ENCODE measurements at places on chromosomes 12 and 14. TPM values are rescaled to one million over a fixed set of nuclear protein-coding genes. Genes with fewer than 3 reads are reported as not detected.

DNA sequence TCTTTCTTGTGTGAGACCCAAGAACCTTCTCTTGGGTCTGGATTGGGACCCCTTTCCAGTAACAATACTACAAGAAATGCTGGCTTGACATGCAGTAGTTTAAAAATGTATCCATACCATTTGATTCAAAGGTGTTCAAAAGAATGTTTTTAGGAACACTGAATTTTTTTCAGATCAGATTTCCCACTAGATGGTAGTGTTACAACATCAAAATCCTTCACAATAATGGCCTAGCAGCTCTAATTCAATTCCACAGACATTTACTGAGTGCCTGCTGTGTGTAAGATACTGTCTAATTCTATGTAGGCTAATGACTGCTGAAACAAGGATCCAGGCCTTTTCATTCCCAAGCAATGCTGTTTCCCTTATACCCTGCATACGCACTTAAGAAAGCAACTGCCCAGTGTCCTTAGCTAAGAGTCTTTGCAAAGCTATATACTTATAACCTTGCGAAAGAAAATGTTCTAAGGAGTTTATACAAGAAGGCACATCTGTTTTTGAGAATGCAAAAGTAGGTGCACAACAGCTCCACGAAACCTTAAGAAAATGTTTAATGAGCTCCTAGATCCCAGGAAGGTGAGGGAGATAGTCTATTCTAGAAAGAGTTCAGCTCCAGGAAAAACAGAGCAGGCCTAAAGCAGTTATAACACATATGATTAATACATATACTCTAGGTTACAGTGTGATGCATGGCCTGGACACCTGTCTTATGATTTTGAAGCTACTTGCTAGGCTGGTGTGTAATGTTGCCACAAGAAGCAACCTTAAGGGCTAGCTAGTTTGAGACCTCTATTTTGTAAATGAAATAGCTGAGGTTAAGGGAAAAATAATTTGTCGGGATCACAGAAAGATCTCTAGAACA, 50.9 kb upstream of the PKP2 start:
- no peak for DNase-seq

DNA sequence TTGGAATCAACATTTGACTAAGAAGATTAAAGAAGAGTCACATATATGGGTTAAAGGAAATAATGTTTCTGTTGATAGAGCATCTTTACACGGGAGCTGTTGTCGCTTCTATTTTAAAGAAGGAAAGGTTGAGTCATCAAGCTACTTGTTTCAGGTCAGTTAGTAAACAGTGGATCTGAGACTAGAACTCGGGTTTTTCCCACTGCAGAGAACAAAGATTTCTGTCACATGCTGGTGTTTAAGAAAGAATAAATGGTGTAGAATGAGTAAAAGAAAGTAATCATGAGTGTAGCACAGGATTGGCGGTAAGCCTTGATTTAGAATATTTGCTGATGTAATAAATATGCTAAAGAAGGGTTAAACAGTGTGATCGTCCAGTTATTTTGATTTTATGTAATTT, 455.5 kb downstream of the AEBP2 start:
- no peak for DNase-seq

DNA sequence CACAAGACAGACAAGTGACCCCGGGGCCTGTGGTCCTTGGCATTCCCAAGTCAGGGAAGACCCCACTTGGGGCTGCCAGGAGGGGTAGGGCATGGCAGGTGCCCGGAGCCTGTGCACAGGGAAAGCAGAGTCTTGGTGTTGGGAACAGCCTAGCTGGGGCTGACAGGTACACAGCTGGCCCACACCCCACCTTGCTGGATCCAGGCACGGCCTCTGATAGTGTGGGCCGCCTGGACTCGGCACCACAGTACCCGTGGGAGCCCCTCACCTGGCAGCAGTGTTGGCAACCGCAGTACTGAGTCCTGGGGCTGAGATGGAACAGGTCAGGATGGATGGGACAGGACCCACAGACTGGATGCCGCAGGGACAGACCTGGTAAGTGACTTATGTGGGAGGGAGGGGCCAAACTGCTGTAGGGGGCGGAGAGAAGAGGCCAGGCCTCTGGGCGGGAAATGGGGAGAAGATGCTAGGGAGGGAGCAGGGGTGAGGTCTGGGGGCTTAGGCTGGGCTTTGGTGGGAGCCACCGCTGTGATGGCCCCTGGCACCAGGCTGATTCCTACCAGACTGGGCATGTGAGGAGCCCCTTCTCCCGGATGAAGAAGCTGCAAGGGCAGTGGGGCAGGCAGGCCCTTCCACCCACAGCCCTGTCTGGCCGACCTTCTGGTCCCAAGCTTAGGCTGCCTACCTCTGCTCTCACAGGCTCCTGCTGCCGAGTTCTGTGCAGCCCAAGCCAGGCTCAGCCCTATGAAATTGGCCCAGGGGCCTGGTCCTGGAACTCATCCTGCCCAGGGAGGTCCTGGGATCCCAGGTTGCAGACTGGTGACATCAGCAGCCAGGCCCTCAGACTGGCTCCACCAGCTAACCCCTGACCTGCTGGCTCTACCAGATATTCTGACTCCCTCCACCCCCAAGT, at the start of gene TGM1:
TSS of gene TGM1 (minus strand) at position 357 of the 913 bp plus-strand sequence. CDS start 825 bp downstream, outside the sequence.
- no peak for DNase-seq

DNA sequence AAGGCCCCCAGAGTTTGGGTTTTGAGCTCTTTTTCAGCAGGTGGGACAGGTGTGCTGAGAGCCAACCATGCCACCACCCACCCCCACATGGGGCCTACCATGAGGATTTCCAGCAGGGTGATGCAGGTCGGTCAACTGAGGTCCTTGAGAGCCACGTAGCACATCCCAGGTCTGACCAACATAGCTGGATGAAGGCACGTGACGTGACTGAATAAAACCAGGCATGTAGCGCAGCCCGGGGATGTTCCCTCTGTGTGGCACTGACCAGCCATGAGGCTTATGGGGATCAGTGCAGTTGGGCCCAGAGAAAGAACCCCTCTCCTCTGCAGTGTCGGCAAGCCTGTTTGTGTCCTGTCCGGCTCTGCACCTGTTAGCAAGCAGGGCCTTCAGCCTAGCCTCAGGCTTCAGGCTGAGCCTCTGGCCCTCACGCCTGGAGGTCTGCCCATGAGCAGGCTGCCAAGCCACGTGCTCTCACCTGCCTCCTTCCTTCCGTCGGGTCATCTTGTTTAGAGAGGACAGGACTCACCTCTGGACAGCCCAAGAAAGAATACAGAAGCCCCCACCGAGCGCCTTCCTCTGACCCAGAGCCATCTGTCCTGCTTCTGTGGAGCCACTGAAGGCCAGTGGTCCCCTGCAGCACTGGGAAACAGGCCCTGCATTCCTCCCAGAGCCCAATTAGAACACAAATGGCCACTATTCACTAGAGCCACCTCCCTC, 38.5 kb downstream of the TSPAN11 start:
- DNase-seq, result no peak

DNA sequence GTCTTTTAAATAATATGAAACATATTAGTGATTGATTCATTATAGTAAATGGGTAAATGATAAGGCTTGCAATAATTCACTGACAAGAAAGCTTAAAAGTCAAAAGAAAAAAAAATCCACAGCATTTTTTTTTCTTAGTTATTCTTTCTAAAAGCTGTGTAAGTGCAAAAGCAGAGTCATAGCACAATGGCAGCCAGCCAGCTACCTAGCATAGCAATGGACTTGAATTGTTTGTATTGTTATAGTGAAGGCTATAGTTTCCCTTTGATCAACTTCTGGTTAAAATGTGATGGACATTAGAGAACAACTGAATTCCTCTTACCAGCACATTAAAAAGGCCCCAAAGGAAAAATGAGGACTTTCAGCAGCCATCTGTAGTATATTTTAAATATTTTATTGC, 232.1 kb downstream of the NAV3 start:
- peak; percentile 30 for DNase-seq

The FKBP3 gene
- 11.5 TPM for total RNA-seq
